ENCODE measurements at places on chromosomes 2 and 18.

DNA sequence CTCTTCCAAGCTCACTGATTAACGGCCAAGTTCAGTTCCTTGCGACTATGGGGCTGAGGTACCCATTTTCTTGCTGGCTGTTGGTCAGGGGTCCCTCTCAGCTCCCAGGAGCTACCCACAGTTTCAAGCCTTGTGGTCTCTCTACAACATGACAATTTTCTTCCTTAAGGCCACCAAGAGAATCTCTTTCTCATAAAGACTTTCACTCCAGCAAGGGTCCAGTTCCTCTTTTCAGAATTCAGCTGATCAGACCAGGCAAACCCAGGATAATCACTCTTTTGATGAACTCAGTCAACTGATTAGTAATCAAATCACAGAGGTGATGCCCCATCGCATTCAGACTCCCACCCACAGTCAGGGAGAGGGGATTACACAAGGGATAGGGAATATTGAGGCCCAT is 129.7 kb downstream of the IRS1 start:
- DNase-seq: no peak

DNA sequence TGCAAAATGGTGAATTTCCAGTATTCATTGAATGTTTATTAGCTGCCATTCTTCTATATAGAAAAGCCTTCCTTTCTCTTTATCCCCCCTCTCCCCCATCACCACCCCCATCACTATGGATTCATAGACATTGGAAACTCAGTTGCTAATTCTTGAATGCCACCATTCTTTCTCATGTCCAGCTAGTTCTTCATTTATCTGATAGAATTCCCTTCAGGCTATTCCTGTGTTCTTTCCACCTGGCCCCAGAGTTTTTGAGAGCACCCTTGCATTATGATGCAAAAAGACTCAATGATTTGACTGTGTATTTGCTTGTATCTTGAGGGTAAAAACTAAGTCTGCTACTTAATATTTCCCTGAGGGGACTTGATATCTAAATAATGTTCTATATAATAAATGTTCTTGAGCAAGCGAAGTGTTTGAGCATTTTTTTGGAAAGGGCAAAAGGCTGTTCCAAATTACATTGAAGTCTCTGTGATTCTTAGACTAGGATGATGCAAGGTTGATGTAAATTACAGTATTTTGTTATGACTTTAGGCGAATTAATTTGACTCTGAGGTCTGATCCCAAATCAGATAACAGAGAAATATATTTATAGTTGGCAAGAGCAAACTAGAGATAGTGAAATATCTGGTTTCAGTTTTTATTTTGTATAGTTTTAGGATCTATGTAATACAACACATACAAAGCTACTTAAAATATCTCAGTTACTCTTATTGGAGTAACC is 18.8 kb upstream of the SOS1 start:
- DNase-seq: no peak

- DNase-seq: no peak
Observed at GRCh38 chr18:54209471-54210180, 14.8 kb downstream of the MBD2 start.

GRCh38 chr2:43511199-43511598 is 84.6 kb downstream of the THADA start:
- no peak for DNase-seq

GRCh38 chr18:49980896-49981295 is 167.6 kb upstream of the ACAA2 start:
- no peak for DNase-seq

DNA sequence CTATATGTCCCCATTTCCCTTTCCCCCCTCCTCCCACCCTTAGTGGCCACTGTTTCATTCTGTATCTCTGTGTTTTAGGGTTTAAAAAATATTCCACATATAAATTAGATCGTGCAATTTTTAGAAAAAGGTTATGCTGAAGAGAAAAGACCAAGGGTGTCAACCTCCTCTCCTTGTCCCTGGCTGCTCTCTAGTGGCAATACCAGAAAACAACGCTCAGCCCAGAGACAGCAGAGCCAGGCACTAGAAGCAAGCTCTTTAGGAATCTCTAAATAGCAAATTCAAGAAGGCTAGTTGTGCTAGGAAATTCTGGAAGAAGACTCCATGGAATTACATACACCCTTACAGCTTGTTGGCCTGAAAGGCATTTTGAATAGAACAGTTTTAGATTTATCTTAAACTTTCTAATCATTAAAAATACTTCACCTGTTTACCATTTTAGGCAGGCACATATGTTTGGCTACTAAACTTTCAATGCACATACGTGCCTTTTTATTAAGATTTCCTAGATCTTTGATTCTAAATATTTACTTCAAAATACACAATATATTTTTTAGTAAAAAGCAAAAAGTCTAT is 35.1 kb upstream of the RASGRP3 start:
- DNase-seq: no peak

- no peak for DNase-seq
Observed at GRCh38 chr2:128557831-128558241, 239.2 kb upstream of the HS6ST1 start.

- DNase-seq: no peak
Observed at GRCh38 chr2:70440621-70441020, 113.0 kb downstream of the TGFA start.

DNA sequence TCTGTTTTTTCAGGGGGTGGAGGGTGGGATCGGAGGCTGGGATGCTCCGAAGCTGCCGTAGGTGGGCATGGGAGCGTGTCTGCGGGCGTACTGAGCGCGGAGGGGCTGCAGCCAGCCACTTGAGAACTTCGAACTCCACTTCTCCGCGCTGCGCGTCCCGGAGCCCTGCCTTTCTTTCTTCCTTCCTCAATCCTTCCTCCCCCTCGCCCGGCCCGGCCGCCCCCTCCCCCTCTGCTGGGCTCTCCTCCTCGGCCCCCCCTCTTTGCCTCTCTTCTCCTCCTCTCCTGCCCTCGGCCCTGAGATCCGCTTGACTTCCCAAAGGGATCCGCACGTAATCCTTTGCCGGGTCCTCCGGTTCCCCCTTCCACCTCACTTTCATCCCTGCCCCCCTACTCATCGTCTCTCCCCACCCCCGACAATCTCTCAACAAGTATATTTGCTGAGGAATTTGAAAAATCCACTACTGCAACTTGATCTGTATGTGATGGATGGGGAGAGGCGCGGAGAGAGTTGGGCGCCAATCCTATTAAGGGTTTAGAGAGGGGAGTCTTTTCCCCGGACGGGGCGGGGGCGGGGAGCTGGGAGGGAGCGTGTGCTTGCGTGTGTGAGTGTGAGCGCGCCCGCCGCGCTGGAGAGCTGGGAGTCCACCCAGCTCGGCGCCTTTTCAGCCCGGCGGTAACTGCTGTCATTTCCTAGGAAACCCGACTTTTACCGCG is 1.1 kb downstream of the GLI2 start:
- no peak for DNase-seq

- DNase-seq: no peak
Observed at GRCh38 chr2:121096611-121097010, 188.4 kb downstream of the TFCP2L1 start.

DNA sequence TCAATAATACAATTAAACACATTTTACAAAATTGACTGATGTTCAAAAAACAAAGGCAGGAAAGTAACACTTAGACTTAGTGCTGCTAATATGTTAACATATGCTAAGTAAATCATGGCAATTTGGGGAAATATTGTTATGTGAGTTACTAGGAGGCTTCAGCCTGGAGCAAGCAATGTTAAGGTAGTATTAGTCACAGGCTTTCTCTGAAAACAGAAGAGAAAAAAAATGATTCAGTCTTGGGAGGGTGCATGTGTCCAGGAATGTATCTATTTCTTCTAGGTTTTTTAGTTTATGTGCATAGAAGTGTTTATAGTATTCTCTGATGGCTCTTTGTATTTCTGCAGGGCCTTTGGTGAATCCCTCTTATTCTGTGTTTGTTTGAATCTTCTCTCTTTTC is 345.8 kb upstream of the TFPI start:
- DNase-seq: no peak

DNA sequence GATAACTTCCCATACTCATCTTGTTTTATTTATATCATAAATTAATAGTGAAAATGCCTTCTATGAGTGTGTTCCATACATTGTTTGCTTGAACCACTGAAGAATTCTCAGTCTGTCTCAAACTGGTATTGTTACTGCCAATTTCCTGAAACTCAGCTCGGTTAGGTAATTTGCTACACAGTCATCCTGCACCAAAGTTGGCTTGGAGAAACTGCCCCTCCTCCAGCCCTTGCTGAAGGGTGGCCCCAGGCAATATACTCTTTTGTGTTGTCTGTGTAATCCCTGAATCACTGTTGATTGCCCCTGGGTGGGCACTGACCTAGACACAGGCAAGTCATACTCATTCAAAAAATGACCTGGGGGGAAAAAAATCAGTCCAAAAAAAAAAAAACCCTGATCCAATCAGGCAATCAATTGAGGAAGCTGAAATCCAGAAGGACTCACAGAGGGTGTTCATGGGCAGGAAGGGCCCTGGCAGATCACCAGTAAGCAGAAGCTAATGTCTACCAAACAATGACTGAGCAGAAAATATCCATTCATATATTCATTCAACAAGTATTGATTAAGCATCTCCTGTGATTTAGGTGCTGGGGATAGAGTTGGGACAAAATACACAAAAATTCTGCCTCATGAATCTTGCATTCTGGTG is 3.8 kb upstream of the SESTD1 start:
- no peak for DNase-seq

DNA sequence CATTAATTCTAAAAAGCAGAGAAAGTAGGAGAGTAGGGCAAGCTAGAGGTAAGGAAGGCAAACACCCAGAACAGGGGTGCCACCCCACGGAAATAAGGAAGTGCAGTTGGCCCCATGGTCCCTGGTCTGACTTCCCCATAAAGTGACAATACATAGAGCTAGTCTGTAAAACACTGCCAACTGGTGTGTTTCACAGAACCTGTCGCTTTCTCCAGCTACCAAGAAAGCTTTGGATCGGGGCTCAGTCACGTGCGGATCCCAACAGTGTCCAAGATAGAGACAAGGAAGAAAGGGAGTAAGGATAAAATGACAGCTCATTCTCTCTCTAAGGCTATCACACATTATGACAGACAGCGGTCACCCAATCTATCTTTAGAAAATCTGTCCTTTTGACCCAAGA is 36.4 kb downstream of the TBC1D8 start:
- DNase-seq: no peak

GRCh38 chr18:30405038-30405437 is 637.5 kb downstream of the DSC3 start:
- DNase-seq: no peak

- DNase-seq: no peak
Observed at GRCh38 chr2:85231952-85232351, 95.8 kb downstream of the TGOLN2 start.

DNA sequence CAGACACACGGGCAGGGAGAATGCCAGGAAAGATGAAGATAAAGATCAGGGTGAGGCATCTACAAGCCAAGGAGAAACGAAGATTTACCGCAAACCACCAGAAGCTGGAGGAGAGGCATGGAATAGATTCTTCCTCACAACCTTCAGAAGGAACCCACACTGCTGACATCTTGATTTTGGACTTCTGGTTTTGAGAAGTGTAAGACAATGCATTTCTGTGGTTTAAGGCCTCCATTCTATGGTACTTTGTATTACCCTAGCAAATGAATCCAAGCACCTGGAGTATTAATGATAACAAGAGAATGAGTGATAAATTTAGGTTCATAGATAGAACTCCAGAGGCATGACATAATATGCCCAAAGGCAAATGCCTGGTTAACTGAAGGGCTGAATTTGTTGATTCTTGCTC is 11.8 kb upstream of the FN1 start:
- DNase-seq: no peak

- DNase-seq: no peak
Observed at GRCh38 chr2:36406296-36406695, 50.7 kb downstream of the CRIM1 start.
